Stimulated activated CD8-positive, alpha-beta memory T cell treated with anti-CD3 and anti-CD28 coated beads, Interleukin-15, amount 100 ng/mL, for 1 hour (primary cell): ENCODE measurements at places on chromosomes 5 and 9.

GRCh38 chr9:114312513-114312875 is 10.4 kb upstream of the ORM1 start:
- no peak for DNase-seq

DNA sequence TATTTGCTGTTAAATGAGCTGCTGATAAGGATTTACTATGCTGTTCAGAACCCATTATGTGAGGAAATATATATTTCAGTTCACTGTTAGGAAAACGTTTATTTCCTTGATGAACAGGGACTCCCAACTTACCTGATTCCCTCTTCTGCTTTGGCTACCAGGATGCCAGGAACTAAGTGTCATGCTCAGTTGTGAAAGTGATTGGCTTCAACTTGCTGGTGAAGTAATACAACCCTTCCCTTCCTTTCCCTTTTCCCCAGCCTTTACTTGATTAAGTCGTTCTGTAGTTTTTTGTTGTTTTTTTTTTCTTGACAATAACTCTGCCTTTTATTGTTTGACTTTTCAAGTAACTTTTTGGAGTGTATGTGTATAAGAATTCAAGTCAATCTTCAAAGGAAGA is 309.3 kb downstream of the DOCK8 start:
- DNase-seq: no peak

DNA sequence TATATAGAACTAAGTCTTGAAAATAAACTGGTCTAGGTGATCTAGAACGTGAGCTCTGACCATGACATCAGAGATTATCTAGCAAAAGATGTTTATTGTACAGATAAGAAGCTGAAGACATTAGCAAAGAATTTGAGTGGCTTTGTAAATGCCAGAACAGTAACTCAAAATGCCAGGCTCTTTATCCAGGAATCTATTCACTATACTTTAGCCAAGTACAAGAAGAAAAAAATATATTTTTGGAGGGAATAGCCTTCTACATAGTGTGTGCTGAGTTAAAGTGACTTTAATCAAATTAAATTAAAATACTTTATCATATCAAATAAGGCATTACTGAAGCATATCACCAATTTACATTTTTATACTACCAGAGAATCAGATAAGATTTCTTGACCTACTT is 132.6 kb upstream of the ITGA1 start:
- DNase-seq: no peak

DNA sequence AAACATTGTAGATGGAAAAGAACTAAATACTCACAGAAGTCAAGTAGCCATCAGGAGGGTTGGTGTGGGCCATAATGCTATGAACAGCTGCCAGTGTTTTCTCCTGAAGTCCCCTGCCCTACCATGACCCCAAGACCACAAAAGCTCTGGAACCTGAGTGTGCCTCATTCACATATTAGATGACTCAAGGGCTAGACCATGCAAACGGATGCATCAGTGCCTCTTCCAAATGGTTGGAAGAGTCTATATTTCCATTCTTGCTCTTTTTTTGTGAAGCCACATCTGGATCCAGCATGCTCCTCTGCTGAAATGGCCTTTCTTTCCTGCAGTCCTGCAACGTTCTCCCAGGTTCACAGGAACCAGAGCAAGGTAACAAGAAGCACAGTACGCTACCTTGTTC is 136.6 kb upstream of the EPB41L4A start:
- DNase-seq: no peak

DNA sequence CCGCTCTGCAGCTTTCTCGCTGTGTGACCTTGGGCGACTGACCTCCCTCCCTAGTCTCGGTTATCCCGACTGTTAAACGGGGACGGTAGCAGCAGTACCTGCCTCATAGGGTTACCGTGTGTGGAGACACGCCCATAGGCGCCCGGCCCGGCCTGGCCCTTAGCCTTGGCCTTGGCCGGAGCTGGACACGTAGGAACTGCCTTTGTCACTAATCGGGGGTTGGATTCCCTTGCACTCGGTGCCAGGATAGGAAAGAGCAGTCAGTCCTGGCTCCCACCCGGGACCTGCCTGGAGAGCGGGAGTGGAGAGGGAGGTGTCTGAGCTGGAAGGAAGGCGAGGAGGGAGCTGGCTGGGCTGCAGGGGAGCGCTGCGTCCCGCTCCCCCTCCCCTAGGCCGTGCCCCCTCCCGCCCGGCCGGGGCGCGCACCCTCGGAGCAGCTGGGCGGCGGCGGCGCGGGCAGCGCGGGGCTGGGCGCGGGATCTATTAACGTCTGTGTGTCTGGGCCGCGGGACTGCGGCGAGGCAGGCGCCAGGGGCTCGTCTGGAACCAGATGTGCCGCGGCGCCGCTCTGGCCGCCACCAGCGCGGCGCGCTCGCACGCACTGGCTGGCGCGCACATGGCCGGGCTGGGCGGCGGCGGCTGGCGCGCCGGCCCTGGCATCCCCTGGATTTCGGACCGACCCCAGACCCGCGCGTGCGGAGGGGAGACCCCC is 31.7 kb downstream of the PRRX2 start:
- DNase-seq: no peak

DNA sequence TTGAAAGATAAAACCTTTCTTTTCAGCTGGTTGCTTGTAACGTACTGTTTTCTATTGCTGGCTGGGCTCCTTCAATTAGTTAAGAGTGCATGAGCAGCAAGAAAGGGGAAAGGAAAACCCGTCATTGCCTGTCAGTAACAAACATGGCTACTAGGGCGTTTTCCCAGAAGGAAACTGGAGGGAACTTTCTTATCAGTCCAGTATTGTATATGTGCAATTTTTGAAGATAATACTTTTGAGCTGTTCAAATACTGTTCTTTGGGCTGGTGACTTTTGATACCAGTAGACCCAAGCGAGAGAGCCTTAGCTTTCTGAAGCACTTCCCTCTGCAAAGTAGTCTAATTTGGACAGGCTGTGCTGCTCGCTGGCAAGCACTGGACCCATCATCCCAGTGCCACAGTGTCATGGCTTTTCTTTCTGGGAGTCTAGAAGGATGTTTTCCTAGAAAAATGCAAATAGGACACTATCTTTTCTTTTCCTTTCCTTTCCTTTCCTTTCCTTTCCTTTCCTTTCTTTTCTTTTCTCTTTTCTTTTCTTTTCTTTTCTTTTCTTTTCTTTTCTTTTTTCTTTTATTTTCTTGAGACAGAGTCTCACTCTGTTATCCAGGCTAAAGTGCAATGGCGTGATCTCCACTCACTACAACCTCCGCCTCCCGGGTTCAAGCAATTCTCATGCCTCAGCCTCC is 149.9 kb upstream of the SMIM23 start:
- DNase-seq: no peak

GRCh38 chr5:15366676-15367391 is 133.1 kb upstream of the FBXL7 start:
- DNase-seq: no peak

GRCh38 chr9:109383356-109383755 is 62.5 kb upstream of the EPB41L4B start:
- no peak for DNase-seq

GRCh38 chr5:177319913-177320588 is 8.4 kb upstream of the MXD3 start:
- DNase-seq: no peak

GRCh38 chr5:54659700-54660131 is 142.2 kb downstream of the SNX18 start:
- DNase-seq: no peak

GRCh38 chr5:30390095-30390494 is 803.4 kb upstream of the CDH6 start:
- DNase-seq: no peak

- DNase-seq: no peak
Observed at GRCh38 chr5:10868956-10869355, 107.9 kb upstream of the DAP start.

DNA sequence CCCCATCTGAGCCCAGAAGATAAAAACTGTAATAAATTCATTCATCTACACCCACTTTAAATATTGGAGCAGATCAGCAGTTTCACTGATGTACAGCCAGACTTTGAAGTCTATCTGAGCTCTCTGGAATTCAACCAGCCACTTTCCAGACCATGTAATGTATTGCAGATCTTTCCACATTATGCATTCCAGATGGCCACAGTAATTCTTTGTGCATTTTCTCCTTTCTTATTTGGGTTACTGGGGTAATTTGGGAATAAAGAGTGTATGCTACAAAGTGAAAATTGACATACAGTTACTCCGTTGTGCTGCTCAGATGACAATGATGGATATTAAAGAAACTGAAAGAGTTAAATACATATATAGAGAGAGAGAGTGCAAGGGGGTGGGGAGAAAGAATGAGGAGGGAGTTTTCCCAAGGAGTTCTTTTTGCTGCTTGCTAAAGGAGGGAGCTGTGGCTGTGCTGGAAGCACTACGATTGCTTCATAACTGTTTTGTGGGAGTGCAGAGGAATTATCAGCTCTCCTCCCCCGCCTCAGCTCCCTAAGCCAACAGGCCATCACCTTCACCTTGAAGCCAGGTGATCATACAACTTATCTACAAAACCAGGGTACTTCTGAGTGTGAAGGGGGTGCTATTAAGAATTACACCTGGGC is 152.8 kb downstream of the GAS1 start:
- no peak for DNase-seq

DNA sequence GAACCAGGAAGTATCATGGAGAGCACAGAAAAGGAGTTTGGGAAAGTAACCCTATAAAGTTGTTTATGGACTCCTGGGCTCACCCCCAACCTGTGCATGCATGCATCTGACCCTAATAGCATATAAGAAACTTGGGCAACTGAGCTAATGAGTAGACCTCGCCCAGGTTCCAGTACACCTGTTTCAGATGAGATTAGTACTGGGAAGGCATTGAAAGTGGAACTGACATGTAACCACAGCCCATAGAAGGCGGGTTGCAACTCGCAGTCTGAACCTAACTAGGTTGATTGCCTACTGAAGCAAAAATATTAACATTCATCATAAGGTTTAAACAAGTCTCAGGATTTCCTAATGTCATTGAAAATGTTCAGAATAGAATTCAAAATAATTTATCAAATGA is 87.0 kb downstream of the WNK2 start:
- no peak for DNase-seq

DNA sequence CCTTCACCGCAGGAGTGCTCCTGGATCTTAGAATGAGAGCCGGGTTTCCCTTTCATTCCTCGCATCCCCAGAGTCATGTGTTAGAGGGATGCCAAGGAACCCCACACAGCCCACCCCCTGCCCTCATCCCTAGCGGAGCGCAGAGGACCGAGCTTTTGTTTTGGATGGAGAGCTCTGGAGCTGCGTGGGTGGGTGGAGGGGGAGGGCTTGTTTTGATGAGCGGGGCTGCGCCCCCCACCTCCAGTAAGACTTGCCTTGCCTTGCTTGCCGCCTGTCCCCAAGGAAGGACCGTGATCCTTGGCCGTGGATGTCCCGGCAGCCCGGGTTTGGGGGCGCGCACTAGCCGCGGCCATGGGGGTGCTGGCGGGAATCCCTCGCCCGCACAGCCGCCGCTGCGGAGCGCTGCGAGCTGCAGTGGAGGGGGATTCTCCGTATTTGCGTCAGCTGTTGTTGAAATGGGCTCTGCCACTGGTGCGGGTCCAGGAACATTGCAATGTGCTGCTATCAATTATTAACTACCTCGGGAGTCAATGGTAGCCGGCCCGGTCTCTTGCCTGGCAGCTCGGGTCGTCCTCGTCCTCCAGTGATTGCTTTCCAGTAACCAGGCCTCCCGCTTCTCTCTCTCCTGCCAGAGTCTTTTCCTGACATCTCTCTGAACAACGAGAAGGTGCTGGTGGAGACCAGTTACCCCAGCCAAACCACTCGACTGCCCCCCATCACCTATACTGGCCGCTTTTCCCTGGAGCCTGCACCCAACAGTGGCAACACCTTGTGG is 1.0 kb downstream of the EGR1 start:
- DNase-seq: peak; percentile 26

- DNase-seq: no peak
Observed at GRCh38 chr5:113989913-113990305, 372.0 kb upstream of the KCNN2 start.

DNA sequence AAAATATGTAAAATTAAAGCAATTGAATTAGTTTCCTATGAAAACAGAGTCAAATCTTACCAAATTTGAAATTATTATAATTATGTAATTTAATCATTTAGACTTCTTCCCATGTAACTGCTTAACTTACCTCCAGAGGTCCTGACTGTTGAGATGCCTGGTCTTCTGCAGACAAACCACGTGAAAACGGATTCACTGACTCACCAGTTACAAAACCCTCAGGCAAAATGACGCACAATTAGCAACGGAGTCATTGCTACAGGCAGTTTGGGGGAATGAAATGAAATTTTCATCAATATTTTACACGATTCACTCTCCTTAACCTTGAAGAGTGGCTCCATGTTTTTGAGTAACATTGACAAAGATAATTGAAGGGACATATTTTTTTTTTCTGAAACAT is 460.8 kb downstream of the MTRR start:
- DNase-seq: no peak

DNA sequence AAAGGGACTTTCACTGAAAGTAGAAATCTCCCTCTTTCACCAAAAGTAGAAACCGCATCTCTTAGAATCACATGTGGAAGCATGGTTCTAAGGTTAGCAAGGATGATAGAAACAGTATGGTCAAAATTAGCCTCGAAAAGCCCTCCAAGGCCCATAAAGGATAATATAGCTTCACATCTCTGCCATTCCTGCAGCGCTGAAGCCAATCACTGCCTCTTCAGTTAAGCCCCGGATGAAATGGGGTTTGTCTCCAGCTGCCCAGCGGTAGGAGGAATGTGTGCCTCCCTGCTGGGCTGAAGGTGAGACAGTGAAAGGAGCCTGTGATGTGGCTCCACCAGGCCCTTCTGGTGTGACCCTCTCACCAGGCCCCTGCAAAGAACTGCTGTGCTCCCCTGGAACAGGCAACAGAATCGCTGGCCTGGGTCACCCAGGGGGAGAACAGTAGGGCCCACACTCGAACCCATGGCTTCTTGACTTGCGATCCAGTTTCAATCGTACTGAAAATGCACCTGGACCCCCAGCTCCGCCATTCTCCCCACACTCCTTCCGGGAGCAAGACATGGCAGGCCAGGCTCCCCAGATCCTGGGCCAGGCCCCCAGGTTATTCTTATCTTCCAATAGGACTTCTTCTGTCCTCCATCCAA is 47.2 kb downstream of the CAMK2A start:
- DNase-seq: no peak

DNA sequence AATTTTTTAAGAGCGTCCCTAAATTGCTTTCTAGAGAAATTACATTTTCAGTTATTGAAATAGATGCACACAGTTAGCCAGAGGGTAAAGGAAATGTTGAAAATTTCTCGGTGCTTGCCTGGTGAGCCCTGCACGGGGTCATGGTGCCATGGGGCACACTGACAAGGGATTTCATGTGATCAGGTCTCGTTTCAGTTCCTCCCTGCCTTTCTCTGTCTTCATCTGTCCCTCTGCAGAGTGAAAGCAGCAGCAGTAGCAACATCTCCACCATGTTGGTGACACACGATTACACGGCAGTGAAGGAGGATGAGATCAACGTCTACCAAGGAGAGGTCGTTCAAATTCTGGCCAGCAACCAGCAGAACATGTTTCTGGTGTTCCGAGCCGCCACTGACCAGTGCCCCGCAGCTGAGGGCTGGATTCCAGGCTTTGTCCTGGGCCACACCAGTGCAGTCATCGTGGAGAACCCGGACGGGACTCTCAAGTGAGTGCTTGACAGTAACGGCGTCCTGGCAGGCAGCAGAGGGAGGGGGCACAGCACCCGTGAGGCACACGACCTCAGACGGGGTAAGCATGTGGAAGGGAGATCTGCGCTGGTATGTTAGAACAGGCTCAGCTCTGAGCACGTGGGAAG is 89.1 kb upstream of the OTULINL start:
- DNase-seq: no peak

GRCh38 chr5:178356431-178356872 is 123.8 kb upstream of the PHYKPL start:
- no peak for DNase-seq
